ENCODE measurements at places on chromosomes 5 and 9. TPM values are rescaled to one million over a fixed set of nuclear protein-coding genes. Genes with fewer than 3 reads are reported as not detected.

DNA sequence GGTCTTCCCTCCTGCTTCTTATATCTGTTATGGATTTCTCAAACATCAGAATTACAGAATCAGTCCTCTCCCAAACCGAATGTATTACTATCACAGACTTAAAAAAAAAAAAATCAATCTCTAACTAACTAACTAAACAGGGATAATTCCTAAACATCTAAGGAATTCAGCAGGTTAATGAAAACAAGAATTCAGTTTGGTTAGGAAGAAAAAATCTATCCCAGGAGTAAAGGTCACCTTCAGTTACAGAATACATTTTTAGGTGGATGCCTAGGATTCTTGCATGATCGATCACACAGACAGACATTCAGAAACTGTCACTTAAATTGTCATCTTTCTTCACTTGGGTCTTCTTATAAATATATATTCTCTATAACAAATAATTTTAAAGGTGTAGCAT is 11.5 kb downstream of the PTAR1 start:
- no peak for DNase-seq

GRCh38 chr5:141914199-141914743 is 9.4 kb upstream of the DELE1 start:
- peak; percentile 69 for DNase-seq

DNA sequence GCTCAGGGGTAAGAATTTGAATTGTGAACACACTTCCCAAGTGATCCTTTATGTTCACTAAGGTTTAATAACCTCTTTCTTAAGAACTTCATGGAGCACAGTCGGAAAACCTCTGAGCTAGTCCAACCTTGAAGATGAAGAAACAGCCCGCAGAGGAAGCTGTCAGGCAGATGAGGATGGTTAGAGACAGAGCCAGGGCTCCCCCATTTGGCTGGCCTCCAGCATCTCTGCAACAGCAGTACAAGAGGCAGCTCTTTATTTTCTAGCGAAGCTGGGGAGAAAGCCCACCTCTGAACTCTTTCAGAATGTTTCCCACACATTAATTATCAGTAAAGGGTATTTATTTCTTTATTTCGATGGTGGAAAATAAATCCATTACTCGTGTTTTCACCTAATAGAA is 350.8 kb downstream of the DMRT2 start:
- no peak for DNase-seq

The RASGEF1C gene
- polyA plus RNA-seq, result 0.34 TPM

The BAAT gene
- 0.44 TPM for polyA plus RNA-seq

DNA sequence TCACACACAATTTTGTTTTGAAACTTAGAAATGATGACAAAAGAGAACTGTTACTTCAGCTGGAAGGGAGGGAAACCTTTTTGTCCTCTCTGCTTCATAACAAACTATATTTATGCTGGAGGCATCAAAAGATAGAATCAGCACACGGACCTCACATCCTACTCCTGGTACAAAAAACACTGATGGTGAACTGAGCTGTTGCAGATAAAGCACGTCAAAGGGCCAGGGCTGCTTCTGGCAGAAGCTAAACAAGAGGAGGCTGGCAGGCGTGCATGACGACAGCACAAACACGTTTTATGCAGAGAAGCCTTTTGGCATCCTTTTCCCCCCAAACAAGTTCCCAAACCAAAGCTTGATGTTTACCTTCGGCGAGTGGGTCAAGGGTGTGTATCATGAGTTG is 169.6 kb downstream of the SLC24A2 start:
- DNase-seq, result no peak

GRCh38 chr5:56983593-56984361 is 31.9 kb upstream of the MIER3 start:
- no peak for DNase-seq

The PRLR gene
- polyA plus RNA-seq, result 3.4 TPM

The RNF180 gene
- 9.7 TPM for polyA plus RNA-seq

DNA sequence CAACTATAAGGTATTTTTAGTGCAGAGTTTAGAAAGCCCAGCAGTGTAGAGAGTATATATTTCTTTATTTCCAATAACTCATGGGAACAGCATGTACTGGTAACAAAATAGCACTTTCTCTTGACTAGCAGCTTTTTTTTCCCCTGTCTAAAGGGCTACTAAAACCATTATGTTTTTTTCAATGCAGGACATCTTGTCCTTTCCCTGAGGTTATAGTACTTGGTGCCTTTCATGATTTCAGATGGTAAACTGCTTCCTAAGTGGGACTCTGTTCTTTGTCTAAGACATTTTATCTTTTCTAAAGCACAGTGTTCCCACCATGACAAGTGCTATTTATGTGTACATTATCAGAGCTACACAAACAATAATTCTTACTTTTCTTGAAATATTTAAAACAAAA is 122.3 kb downstream of the SLC24A2 start:
- no peak for DNase-seq

DNA sequence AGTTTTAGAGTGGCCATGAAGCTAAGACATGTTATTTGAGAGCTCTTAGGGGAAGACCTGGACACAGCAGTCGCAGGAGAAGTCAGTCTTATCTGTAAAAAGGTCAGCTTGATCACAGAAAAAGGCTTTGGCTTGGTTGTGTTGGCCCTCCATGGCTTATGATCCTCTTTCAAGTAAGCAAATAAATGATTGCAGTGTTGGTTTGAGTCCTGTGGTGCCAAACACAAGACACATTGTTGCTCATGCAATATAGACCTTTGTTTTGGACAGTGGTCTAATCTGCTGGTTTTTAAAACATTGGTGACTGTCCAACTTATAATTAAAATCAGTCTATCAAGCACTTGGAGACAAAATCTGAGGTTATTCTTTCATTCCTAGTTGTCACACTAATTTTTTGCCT is 54.0 kb downstream of the DOCK8 start:
- DNase-seq, result no peak

The MGAT1 gene
- 86.0 TPM for polyA plus RNA-seq

The CNTFR gene
- polyA plus RNA-seq, result 26.8 TPM

The LURAP1L gene
- 64.6 TPM for polyA plus RNA-seq

- DNase-seq, result no peak
Observed at GRCh38 chr5:124182133-124182532, 564.3 kb downstream of the ZNF608 start.

The TRMT10B gene
- 27.4 TPM for polyA plus RNA-seq

Measured in left lung (tissue), 14 donors.